ENCODE measurements at places on chromosomes 1 and 21. TPM values are rescaled to one million over a fixed set of nuclear protein-coding genes. Genes with fewer than 3 reads are reported as not detected.

Gene ADORA1
- not detected for total RNA-seq

Gene GLMN
- 20.1 TPM for total RNA-seq

Gene PTAFR
- total RNA-seq: 0.58 TPM

Gene ADGRB2
- total RNA-seq: 0.35 TPM

Gene SPRR3
- not detected for total RNA-seq

Gene CFHR3
- total RNA-seq: not detected

- DNase-seq: no peak
- no peaks in the 10 kb centered on the region for H3K27me3 ChIP-seq
- no peaks in the 10 kb centered on the region for H3K4me1 ChIP-seq
Measured at GRCh38 chr1:169849346-169850022, 44.2 kb downstream of the SCYL3 start.

- H3K27me3 ChIP-seq: no peaks in the 10 kb centered on the region
- H3K27ac ChIP-seq: no peak overlapping the region
- H3K4me3 ChIP-seq: peak overlapping the region; percentile 51
- H3K4me1 ChIP-seq: peaks cover 7% of the 10 kb centered on the region
- no peaks in the 10 kb centered on the region for H3K36me3 ChIP-seq
- DNase-seq: peak; percentile 32
Measured at GRCh38 chr1:233328142-233328921, 808 bp downstream of the MAP3K21 start.

DNA sequence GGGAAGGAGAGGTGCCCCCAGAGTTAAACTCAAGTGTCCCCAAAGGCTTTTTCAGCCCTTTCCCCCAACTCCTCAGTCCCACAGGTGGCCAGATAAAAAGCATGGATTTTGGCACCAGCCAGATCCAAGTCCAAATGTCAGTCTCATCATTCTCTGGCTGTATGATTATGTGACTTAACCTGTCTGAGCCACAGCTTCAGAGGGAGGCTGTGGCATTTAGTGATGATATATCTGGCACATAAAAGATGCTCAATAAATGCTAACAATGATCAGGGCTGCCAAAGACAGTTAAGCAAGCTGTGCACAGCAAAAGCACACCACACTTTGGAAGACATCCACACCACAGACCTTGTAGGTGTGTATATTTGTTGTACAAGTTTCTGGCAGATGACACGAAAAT is 5.6 kb upstream of the PADI3 start:
- no peak overlapping the region for H3K27ac ChIP-seq
- no peak for DNase-seq
- no peaks in the 10 kb centered on the region for H3K36me3 ChIP-seq

- H3K4me1 ChIP-seq: peaks cover 83% of the 10 kb centered on the region
- no peaks in the 10 kb centered on the region for H3K27me3 ChIP-seq
- no peak for DNase-seq
- H3K4me3 ChIP-seq: no peak overlapping the region
- H3K36me3 ChIP-seq: no peaks in the 10 kb centered on the region
- no peak overlapping the region for H3K27ac ChIP-seq
Measured at GRCh38 chr1:212291505-212292134, 6.4 kb downstream of the PPP2R5A start.

- H3K27ac ChIP-seq: peak overlapping the region; percentile 70
- peak overlapping the region; percentile 56 for H3K4me3 ChIP-seq
- H3K36me3 ChIP-seq: no peaks in the 10 kb centered on the region
- DNase-seq: peak; percentile 79
- H3K4me1 ChIP-seq: peaks cover 48% of the 10 kb centered on the region
Measured at GRCh38 chr1:27868932-27869718, 3.2 kb upstream of the THEMIS2 start.

GRCh38 chr1:212791261-212791675 is 309 bp downstream of the NSL1 start:
- no peaks in the 10 kb centered on the region for H3K36me3 ChIP-seq
- peak overlapping the region; percentile 95 for H3K27ac ChIP-seq
- peaks cover 29% of the 10 kb centered on the region for H3K4me1 ChIP-seq
- no peak for DNase-seq
- peak overlapping the region; percentile 99 for H3K4me3 ChIP-seq

- H3K27ac ChIP-seq: no peak overlapping the region
- no peak overlapping the region for H3K4me3 ChIP-seq
- H3K36me3 ChIP-seq: no peaks in the 10 kb centered on the region
- no peak for DNase-seq
Measured at GRCh38 chr1:7049913-7050625, 264.8 kb downstream of the CAMTA1 start.

GRCh38 chr21:33670076-33670978 is 28.0 kb downstream of the ITSN1 start:
- no peak overlapping the region for H3K27ac ChIP-seq
- no peak overlapping the region for H3K4me3 ChIP-seq
- H3K4me1 ChIP-seq: no peaks in the 10 kb centered on the region
- no peaks in the 10 kb centered on the region for H3K36me3 ChIP-seq
- H3K27me3 ChIP-seq: no peaks in the 10 kb centered on the region

DNA sequence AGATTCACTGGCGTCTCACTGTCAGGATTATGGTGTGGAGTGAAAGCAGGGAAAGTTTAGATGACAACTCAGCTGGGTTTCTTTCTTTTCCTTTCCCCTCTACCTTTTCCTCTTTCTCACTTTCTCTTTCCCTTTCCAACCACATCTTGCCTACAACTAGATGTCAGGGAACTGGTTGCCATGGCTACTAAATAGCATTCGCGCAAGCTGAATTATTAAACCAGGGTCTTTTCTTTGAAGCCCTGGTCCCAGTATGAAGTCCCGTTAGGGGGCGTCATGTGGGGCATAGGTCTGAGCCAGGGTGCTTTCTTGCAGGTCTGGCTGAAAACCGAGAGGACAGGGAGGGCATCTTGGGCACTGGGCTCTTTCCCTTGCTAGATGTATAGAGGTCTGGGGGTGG is 168.4 kb upstream of the CACNA1E start:
- H3K27me3 ChIP-seq: peaks cover 5% of the 10 kb centered on the region
- H3K27ac ChIP-seq: no peak overlapping the region
- no peak for DNase-seq
- H3K4me3 ChIP-seq: no peak overlapping the region

GRCh38 chr1:226126824-226127569 is 59.5 kb downstream of the ACBD3 start:
- H3K4me3 ChIP-seq: no peak overlapping the region
- no peak for DNase-seq
- H3K27me3 ChIP-seq: no peaks in the 10 kb centered on the region
- H3K27ac ChIP-seq: no peak overlapping the region
- no peaks in the 10 kb centered on the region for H3K36me3 ChIP-seq

- no peaks in the 10 kb centered on the region for H3K27me3 ChIP-seq
- H3K4me3 ChIP-seq: no peak overlapping the region
- DNase-seq: no peak
- H3K27ac ChIP-seq: no peak overlapping the region
Measured at GRCh38 chr1:152013664-152014237, 20.1 kb upstream of the S100A10 start.

DNA sequence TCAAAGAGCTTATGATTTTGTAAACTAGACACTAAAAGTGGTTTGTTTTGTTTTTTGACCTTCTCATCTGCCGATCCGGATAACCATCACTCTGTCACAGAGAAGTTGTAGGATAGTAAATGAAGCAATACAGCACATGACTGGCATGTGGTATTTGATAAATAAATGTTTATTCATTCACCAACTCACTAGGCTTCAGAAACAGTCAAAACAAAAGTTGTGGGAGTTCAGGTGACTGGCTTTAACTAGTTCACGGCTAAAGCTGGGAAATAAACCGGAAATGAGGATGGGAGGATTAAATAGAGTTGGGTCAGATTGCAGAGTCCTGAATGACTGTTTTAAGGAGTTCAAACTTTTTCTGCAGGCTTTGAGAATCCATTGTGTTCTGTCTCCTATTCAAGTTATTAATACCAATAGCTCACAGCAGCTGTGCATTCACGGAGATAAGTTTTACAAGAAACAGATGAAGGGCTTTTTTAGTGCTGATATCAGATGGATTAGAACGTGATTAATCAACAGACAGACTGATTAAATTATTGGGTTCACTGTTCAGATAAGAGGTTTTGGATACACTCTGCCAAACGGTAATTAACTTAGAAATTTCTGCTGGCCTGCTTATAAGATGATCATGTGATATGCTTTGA is 463.3 kb downstream of the DPYD start:
- H3K27ac ChIP-seq: no peak overlapping the region
- no peaks in the 10 kb centered on the region for H3K27me3 ChIP-seq
- no peak overlapping the region for H3K4me3 ChIP-seq
- H3K4me1 ChIP-seq: no peaks in the 10 kb centered on the region
- no peak for DNase-seq

GRCh38 chr1:59154401-59154800 is 142.5 kb upstream of the FGGY start:
- no peak overlapping the region for H3K27ac ChIP-seq
- no peak for DNase-seq
- no peaks in the 10 kb centered on the region for H3K27me3 ChIP-seq
- no peak overlapping the region for H3K4me3 ChIP-seq

DNA sequence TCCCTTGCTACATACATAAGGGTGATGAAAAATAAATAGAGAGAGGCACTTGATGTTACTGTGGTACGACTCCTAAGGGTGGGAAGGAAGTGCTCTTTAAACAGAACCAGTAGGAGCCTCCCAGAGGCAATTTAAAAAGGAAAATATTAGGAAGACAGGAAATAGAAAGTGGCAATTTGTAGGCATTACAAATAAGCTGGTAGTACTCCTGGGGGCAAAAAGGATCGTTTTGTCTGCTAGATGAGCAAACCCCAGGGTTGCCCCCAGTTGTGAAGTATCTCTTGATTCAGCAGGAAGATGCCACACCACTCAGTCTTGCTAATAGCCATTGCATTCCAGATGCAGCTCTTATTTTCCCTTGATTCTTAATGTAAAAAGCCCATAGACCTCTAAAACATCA is 303.0 kb downstream of the NTNG1 start:
- H3K27me3 ChIP-seq: no peaks in the 10 kb centered on the region
- no peak for DNase-seq
- no peak overlapping the region for H3K27ac ChIP-seq
- no peak overlapping the region for H3K4me3 ChIP-seq
- H3K36me3 ChIP-seq: no peaks in the 10 kb centered on the region

- H3K27me3 ChIP-seq: no peaks in the 10 kb centered on the region
- no peak overlapping the region for H3K4me3 ChIP-seq
- peaks cover 20% of the 10 kb centered on the region for H3K36me3 ChIP-seq
- no peak overlapping the region for H3K27ac ChIP-seq
- peaks cover 8% of the 10 kb centered on the region for H3K4me1 ChIP-seq
Measured at GRCh38 chr1:151978922-151979321, 14.7 kb downstream of the S100A10 start.

GRCh38 chr1:236167578-236167977 is 25.2 kb downstream of the GPR137B start:
- DNase-seq: no peak
- no peaks in the 10 kb centered on the region for H3K27me3 ChIP-seq
- no peak overlapping the region for H3K4me3 ChIP-seq
- no peaks in the 10 kb centered on the region for H3K4me1 ChIP-seq
- H3K36me3 ChIP-seq: no peaks in the 10 kb centered on the region
- no peak overlapping the region for H3K27ac ChIP-seq

- no peak overlapping the region for H3K27ac ChIP-seq
- peaks cover 44% of the 10 kb centered on the region for H3K4me1 ChIP-seq
- H3K27me3 ChIP-seq: no peaks in the 10 kb centered on the region
- no peaks in the 10 kb centered on the region for H3K36me3 ChIP-seq
- peak overlapping the region; percentile 25 for H3K4me3 ChIP-seq
Measured at GRCh38 chr1:184743062-184743756, 11.4 kb downstream of the EDEM3 start.

GRCh38 chr1:47725992-47726855 is 271.0 kb downstream of the TRABD2B start:
- peak; percentile 62 for DNase-seq
- H3K4me1 ChIP-seq: no peaks in the 10 kb centered on the region
- no peak overlapping the region for H3K27ac ChIP-seq
- peaks cover 19% of the 10 kb centered on the region for H3K27me3 ChIP-seq
- H3K4me3 ChIP-seq: no peak overlapping the region
- no peaks in the 10 kb centered on the region for H3K36me3 ChIP-seq

Measured in CD8-positive, alpha-beta memory T cell (primary cell).